Calu3 (cell line): ENCODE measurements at places on chromosomes 3 and 15. TPM values are rescaled to one million over a fixed set of nuclear protein-coding genes. Genes with fewer than 3 reads are reported as not detected.

Gene CFAP44
- total RNA-seq, result 12.9 and 13.1 TPM in 2 replicates

Gene KLHL6
- not detected in 2 replicates for total RNA-seq

Gene ZBED2
- total RNA-seq, result 0.24 and 0.56 TPM in 2 replicates

- DNase-seq, result peak; percentile 51
Measured at GRCh38 chr3:134039161-134039862, 9.6 kb upstream of the SLCO2A1 start.

GRCh38 chr3:101849714-101850245, 466 bp downstream of the NFKBIZ start:
- no peak for DNase-seq

DNA sequence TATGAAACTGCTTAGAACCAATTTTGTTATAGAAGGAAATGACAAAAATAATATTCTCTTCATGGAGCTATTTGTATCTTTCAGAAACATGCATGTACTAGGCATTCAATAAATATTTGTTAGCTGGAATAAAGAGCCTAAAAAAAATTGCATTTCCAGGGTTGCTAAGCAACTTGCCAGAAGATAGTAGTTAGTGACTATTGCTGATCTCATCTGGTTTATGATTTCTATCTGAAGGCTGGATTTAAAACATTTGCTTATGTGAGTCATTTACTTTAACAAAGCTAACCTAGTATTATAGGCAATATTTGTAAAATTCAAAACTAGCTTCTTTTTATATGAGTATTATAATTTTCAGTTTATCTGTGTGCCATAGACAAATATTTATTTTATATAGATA, 78.3 kb downstream of the NAALADL2 start:
- DNase-seq, result no peak

GRCh38 chr3:40714771-40715345, 190.1 kb downstream of the ZNF621 start:
- DNase-seq, result no peak

DNA sequence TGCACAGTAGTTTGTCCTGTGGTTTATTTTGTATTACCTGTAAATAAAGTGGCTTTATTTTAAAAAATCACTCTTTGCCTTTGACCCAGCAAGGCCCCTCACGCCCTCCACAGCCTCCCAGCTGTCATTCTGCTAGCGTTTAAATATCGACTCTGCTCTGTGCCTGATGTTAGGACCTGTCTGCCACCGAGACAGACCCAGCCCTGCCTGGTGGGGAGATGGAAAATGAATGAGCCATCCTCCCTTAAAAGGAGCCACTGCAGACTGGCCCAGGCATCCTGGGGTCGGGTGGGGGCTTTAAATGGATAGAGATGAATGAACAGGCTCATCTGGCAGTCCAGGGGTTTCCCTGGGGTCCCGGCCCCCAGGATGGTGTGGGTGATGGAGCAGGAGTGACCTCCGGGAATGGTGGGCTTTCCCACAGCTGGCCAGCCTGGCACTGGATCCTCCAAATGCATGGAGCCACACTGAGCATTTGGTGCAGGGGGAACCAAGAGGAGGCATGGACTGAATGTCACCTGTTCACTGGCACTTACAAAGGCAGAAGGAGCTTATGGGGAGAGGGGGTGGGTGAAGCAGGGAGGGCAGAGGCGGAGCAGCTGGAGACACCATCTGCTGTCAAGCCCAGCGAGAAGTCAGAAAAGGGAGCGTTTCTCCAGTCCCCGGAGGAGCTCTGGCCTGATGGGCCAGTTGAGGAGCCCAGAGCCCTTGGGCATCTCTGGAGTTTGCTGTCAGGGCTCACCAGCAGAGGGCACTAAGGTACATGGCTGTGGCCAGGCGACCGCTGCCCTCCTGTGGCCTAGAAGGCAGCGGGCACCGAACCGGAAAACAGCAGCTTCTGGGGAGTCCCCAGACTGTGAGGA, 11.9 kb downstream of the GRM2 start:
- DNase-seq, result peak; percentile 84

DNA sequence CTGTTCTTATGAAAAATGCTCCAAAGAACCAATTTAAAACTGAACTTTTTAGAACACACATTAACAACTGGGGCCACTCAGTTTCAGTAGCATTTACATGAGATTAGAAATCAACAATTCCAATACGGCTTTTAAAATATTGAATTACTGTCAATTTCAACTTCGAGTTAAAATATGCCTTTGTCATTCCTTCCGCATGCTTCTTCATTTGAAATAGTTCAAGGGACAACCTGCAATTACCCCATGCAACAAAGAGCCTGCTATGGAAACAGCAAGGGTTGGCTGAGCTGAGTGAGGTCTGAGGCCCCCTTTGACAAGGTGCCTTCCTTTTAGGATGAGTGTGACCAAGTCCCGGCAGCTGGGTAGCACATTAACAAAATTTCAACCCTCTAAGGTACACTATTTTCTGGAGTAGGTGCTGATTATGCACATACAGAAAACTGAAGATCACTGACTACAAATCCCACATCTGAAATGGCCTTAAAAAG, 11.6 kb downstream of the PDCD10 start:
- no peak for DNase-seq

GRCh38 chr3:83956431-83956830, 1002.4 kb upstream of the CADM2 start:
- DNase-seq, result no peak
